ENCODE measurements at places on chromosomes 3 and 15. TPM values are rescaled to one million over a fixed set of nuclear protein-coding genes. Genes with fewer than 3 reads are reported as not detected.

DNA sequence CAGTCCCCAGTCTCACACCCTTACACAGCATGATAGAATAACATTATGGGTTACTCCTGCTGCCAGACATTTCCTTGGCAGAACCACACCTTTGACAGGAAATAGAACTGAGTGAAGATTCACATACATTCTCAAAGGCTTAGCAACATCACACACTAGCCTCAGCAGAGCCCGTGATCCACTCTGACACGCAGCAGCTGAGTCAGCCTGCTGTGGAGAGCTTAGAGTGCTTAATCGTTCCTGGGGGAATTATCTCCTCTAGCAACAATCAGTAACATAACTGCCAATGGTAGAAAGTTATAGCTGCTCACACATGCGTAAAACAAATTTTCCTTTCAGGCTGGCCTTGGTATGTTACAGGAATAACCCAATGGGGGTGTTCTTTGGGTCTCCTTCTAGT, 382.1 kb downstream of the GAP43 start:
- H3K27me3 ChIP-seq, result no peaks in the 10 kb centered on the region
- H3K4me3 ChIP-seq, result no peak overlapping the region
- H3K27ac ChIP-seq, result no peak overlapping the region
- DNase-seq, result no peak

Gene WDR53
- total RNA-seq, result 13.5 TPM

- peak overlapping the region; percentile 63 for H3K27ac ChIP-seq
- no peaks in the 10 kb centered on the region for H3K36me3 ChIP-seq
- no peak for DNase-seq
- H3K4me1 ChIP-seq, result peaks cover 40% of the 10 kb centered on the region
Measured at GRCh38 chr3:188389711-188390342, 235.9 kb downstream of the LPP start.

DNA sequence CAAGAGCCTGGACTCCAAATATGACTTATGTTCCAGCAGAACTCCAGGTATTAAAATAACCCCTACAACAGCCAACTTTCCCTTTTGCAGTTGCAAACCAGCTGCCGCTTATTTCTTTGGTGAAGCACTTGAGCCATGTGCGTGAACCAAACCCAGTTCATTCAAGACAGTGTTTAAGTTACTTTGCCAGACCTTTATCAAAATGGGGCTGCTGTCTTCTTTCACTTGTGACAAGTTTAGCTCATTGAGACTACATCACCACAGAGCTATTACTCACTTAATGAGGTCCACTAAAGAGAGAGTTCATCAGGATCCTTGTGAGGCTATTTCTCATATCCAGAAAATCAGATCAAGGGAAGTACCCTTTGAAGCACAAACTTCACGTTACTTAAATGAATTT, 2.4 kb upstream of the XRN1 start:
- H3K4me3 ChIP-seq, result no peak overlapping the region
- H3K27me3 ChIP-seq, result no peaks in the 10 kb centered on the region
- no peak overlapping the region for H3K27ac ChIP-seq
- DNase-seq, result no peak
- H3K36me3 ChIP-seq, result no peaks in the 10 kb centered on the region

DNA sequence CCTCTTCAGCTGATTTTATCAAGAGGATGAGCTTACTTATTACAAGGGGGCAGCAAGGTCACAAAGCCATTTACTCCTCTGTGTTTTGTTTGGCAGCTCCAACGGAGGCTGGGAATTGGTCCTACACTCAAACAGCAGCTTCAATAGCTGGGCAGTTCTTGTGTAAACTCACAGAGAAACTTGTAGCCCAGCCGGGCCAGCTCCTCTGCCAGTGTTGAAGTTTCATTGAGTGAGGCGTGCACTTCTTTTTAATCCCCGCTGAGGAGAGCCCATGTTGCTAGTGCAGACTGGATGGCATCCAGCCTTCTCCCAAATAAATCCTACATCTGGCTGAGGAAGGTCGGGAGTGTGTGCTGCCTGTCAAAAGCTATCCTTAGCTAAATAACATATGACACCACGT, 59.5 kb downstream of the BFSP2 start:
- H3K4me3 ChIP-seq, result no peak overlapping the region
- DNase-seq, result no peak
- H3K36me3 ChIP-seq, result no peaks in the 10 kb centered on the region
- peaks cover 29% of the 10 kb centered on the region for H3K4me1 ChIP-seq
- H3K27ac ChIP-seq, result no peak overlapping the region

Gene CEMIP
- 0.74 TPM for total RNA-seq

DNA sequence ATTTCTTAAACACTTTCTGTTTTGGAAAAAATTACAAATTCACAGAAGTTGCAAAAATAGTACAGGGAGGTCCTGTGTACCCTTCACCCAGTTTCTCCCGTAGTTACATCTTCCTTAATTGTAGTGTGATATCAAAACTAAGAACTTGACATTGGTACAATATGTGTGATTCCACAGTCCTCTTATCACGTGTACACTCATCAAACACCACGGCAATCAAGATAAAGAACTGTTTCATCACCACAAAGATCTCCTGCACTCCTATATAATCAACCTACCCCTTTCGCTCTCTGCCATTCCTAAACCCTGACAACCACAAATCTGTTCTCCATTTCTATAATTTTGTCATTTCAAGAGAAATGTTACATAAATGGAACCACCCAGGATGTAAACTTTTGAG, 31.4 kb downstream of the POMGNT2 start:
- H3K27ac ChIP-seq, result no peak overlapping the region
- no peak for DNase-seq
- H3K27me3 ChIP-seq, result no peaks in the 10 kb centered on the region
- H3K4me1 ChIP-seq, result no peaks in the 10 kb centered on the region
- no peak overlapping the region for H3K4me3 ChIP-seq
- peaks cover 3% of the 10 kb centered on the region for H3K36me3 ChIP-seq
